CD14-positive monocyte (primary cell): ENCODE measurements at places on chromosomes 5 and 9. TPM values are rescaled to one million over a fixed set of nuclear protein-coding genes. Genes with fewer than 3 reads are reported as not detected.

LHX6 gene
- polyA plus RNA-seq = not detected in 2 replicates

DNA sequence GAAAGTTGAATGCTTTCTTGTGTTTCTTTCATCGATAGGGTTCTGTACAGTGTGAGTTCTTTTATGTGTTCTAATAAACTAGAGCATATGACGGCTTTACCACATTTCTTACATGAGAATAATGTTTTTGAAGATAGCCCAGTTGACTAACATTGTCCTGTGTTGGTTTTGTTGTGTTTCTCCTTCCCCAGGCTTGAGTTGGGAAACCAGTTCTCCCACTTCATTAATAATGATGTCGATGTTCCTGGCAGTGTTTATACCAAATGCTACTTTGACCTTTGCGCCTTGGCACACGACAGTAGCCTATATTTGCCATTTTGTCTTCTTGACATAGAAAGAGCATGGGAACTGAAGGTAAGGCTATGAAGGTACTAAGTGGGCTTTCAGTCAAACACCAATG, 14.4 kb upstream of the ZNF782 start:
- DNase-seq = no peak

- DNase-seq = no peak
Measured at GRCh38 chr5:55577353-55578060, 42.7 kb upstream of the PLPP1 start.

TCF7 gene
- polyA plus RNA-seq = 0.15 and 0.47 TPM in 2 replicates

- no peak for DNase-seq
Measured at GRCh38 chr9:77462066-77462465, 186.1 kb downstream of the GNA14 start.

DNA sequence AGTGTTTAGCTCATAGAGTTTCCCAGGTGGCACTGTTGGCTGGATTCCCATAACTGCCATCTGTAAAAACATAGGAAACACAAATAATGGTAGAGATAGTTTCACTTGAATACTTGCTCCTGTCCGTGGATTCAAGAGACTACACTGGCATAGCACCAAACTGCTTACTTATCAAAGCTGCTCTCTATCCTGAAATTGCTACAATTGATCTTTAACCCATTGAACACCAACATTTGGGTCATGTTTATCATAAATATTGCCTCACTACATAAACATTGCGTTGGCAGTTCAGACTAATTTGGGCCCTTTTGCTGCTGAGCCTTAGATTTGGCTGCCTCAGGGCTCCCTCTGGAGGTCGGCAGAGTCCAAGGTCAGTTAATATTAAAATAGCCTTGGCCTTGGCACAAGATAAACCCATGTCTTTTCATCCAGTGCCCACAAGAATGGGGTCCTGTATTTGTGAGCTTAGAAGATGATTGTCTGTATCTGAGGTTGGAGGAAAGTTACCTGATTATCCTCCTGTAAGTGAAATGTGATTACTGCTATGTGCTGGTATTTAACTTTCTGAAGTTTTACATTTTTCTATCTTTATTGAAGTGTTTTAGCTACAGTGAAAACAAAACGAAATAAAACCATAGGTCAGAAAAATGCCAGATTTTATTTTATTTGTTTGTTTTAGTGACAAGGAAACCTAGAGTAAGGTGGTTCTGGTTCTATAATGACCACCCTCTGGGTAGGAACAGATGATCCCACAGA, 4.0 kb upstream of the RANBP3L start:
- peak; percentile 6 for DNase-seq

GRCh38 chr9:72156586-72156985, 7.3 kb downstream of the GDA start:
- no peak for DNase-seq

STPG3 gene
- polyA plus RNA-seq = not detected

IFNA13 gene
- not detected for polyA plus RNA-seq

DNA sequence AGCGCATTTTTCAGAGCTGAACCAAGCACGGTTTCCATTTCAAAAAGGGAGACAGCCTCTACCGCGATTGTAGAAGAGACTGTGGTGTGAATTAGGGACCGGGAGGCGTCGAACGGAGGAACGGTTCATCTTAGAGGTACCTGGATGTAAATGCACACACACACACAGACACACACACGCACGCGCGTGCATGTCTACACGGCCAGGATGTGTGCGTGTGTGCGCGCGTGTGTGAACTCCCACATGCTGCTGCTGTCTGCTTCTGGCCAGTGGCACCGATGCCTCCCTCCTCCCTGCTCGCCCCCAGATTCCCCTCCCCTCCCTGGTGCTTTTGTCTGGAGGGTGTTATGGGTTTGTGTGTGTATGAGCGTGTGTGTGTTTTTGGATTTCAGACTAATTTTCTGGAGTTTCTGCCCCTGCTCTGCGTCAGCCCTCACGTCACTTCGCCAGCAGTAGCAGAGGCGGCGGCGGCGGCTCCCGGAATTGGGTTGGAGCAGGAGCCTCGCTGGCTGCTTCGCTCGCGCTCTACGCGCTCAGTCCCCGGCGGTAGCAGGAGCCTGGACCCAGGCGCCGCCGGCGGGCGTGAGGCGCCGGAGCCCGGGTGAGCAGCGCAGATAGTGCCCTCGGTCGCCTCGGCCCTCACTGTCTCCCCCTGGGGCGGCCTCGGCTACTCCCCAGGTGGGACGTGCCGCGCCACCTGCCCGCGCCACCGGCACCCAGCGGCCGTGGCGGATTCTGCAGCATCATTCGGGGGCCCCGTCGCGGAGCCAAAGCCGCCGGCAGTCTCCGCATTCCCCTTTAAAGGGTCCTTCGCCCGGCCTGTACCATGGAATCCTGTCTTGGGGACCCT, at the start of gene NTRK2:
TSS of gene NTRK2 (plus strand) at position 442 of the 850 bp plus-strand sequence. CDS start 1,020 bp downstream, outside the sequence.
- no peak for DNase-seq

ENG gene
- 17.9 and 31.0 TPM in 2 replicates for polyA plus RNA-seq

GRCh38 chr5:181190711-181191525, 14.1 kb downstream of the TRIM7 start:
- DNase-seq = no peak

SH3PXD2B gene
- polyA plus RNA-seq = 0.19 TPM

DNA sequence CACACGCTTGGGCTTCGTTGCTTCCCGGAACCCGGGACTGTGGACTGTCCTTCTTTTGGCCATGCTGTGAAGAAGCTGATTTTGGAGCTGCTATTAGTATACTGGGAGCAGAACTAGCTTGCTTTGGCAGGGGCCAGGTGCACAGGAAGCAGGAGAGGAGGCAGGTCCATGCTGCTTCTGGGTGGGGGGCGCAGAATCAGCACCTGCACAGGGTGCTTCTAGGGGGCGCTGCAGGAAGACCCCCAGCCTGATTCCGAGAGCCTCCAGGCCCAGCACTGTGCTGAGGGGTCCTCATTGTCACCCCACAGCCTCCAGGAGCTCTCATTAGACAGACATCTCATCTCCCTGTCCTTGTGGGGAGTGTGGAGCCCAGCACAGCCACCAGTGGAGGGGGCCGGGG, 252.6 kb upstream of the IRX4 start:
- DNase-seq = no peak

DNA sequence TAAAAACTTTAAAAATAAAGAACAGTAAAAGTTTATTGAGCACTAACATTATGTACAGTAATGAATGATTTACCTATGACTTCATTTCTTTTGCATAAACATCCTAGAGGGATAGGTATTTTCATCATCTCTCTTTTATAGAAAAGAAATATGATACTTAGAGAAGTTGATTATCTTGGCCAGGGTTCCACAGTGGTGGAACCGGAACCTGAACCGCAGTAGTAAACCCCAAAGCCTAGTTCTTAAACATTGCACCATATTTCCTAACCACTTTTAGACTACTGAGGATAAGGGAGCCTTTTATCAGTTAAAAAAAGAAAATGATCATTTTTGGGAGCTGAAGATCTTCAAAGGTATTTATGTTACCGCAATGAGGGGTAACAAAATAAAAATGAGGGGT, 205.7 kb upstream of the SGCD start:
- DNase-seq = no peak

TTC1 gene
- 4.4 and 11.4 TPM in 2 replicates for polyA plus RNA-seq

GRCh38 chr9:84136119-84136868, 155.7 kb downstream of the RMI1 start:
- DNase-seq = no peak

RNF180 gene
- polyA plus RNA-seq = not detected

- DNase-seq = peak; percentile 92
Measured at GRCh38 chr5:150123542-150123941, 32.1 kb downstream of the PDGFRB start.
